ENCODE measurements at places on chromosomes 4 and X.

DNA sequence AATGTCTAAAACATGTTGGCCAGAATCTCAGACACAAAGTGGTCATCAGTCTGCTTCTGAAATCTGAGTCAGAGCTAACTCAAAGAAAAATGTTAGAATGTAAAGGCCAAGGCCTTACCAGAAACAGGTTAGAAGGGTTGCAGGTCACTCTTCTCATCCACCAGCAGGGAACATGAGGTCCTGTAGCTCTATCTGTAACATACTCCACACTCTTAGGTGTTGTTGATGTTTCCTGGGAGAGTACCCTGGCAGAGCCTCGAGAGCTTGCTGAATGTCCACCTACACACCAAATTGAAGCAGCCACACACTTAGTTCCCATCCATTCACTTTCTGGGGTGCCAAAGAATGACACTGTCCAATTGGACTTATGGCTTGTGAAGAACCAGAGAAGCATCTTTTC is 76.6 kb upstream of the INPP4B start:
- no peak for DNase-seq

DNA sequence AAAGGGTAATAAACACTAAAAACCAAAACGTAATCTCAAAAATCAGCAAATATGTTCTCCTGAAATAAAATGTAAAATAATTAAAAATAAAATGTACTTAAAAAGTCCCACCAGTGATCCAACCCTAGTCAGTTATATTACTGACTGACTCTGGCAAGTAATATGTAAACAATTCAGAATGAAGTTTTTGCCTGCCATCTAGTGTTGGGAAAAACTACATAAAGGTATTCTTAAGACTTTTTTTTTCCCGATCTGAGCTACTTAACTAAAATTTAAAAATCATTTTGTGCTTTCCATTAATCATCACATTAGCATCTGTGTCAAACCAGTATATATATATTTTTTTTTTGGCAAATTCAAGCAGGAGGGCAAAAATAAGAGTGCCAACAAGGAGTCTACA is 24.0 kb downstream of the RCHY1 start:
- no peak for DNase-seq

- no peak for DNase-seq
Measured at GRCh38 chr4:114005569-114006442, 26.4 kb upstream of the ARSJ start.

- DNase-seq = no peak
Measured at GRCh38 chrX:112734290-112734689, 54.6 kb upstream of the LHFPL1 start.

- DNase-seq = no peak
Measured at GRCh38 chr4:18388039-18388438, 366.5 kb upstream of the LCORL start.

All from activated naive CD4-positive, alpha-beta T cell treated with Interleukin-2 at 50 U/mL for 16 hours (primary cell).